ENCODE measurements at places on chromosomes 7 and 10.

GRCh38 chr7:20199015-20199737, 18.0 kb downstream of the MACC1 start:
- peak; percentile 68 for DNase-seq

- peak; percentile 82 for DNase-seq
Measured at GRCh38 chr10:78954689-78955088, 114.1 kb upstream of the ZMIZ1 start.

- no peak for DNase-seq
Measured at GRCh38 chr10:49768731-49769130, 6.6 kb upstream of the OGDHL start.

GRCh38 chr7:147833557-147833956, 757.0 kb upstream of the C7orf33 start:
- DNase-seq: no peak

- no peak for DNase-seq
Measured at GRCh38 chr7:76129366-76129765, 72.3 kb upstream of the SRRM3 start.

DNA sequence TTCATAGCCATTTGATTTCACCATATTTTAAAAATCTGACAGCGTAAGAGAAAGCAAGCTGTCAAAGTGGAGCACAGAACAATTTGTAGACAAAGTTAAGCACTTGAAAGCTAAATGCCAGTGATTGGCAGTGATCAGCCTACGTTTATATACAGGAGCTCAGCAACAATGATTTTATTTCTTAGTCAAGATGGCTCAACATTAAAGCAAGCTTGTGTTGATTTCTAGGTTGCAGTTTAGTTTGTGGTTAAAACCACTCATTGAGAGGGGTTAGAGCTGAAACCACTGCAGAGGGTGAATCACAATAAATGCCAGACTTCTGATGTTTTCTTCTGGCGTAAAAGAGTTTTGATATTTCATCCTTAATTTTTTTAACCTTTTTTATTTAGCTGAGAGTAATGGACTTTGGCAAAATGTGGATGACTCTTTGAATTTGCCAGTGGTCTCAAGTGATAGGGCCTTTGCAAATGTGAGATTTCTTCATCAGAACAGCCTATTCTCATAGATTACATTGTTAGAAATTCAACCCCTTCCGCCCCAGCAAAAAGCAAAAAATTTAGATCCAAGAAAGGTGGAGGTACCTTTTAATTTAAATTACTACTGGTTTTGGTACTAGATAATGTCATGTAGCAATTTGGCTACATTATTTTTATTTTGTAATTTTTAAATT, 73.8 kb downstream of the SHOC2 start:
- peak; percentile 89 for DNase-seq

GRCh38 chr10:47009215-47009838, 98.1 kb downstream of the PTPN20 start:
- no peak for DNase-seq

- DNase-seq: no peak
Measured at GRCh38 chr7:69691734-69692133, 93.5 kb downstream of the AUTS2 start.

GRCh38 chr10:49362596-49363260, 33.2 kb downstream of the DRGX start:
- DNase-seq: no peak

DNA sequence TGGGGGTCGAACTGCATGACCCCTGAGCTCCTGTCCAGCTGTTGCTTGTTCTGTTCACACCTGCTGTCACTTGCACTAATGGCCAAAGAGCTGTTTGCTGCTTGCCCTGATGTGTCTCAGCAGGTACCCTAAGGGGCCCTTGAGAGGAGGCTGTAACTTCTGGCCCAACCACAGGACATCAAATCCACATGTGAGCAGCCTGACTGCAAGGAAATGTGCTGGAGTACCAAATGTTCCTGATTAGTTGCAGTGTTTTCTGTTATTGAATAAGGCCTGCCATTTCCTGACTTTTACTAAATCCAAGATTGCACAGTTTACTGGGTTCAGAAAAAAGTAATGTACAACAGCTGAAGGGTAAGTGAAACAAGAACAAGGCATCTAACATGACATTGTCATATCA, 91.7 kb upstream of the IL6 start:
- no peak for DNase-seq

DNA sequence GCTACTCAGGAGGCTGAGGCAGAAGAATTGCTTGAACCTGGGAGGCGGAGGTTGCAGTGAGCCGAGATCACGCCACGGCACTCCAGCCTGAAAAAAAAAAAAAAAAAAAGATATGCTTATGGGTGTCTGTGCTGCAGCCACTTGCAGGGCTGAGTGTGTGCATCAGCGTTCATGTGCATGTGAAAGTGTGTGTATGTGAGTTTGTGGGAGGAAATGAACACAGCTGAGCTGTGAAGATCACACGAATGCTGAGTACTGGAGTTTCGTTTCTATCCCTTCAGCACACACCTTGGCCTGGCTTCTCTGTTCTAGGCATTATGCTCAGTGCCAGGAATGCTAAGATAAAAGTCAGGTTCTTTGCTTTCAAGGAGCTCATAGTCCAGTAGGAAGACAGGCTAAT, 12.0 kb upstream of the SVOPL start:
- DNase-seq: no peak

DNA sequence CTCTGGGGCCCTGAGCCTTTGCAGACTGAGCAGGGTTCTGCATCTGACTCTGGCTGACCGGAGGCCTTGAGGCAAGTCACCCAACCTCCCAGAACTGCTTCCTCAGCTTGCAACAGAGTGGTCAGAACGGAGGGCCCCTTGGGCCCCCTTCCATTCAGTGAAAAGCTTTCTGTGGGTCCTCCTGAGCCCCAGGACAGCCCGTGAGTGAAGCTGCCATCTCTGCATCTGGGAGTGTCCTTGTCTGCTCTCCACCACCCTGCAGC, 224.7 kb downstream of the DNAJB6 start:
- no peak for DNase-seq

DNA sequence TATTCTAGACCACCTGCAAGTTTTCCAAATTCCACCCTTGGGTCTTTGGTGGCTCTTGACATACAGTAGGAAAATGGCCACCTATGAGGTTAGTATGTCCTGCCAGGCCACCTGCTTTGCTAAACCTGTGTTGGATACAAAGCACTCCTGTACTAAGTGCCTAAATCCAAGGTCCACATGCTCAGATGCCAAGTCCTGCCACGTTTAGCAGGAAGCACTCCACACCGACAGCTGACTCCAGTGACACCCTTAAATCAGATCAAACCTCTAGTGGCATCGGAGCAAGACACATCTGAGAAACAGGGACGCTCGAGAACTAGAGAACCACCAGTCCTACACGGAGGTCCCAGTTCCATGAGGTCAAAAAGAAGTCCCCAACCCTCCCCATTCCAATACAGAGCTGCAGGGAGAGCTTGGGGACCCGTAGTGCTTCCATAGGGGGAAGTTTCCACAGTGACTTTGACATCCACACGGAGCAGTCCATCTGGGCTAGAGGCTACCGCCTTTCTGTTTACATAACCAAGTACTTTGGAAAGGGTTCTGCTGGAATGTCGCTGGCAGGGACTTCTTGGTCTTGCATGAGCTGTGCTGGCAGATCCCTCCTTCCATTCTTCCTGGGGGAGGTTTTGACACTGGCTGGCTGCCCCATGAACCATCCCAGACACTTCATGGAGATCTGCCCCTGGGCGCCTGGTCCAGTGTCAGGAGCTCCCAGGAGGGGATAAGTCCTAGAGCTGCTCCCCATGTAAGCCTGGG, 290.6 kb downstream of the PRPF18 start:
- no peak for DNase-seq

DNA sequence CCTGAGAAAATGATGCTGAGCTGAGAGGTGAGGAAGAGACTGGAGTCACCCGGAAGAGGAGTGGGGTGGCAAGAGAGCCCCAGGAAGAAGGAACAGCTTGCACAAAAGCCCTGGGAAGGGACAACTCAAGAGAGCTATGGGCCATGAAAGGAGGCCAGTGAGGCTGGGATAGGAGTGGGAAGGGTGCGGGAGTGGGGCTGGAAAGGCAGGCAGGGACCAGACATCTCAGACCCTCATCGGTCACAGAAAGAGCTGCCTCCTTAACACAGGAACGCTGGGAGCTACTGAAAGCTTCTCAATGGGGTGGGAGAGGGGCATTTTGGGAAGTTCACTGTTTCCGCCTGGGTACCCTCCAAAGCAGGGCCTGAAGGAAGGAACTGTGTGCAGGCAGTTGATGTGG, 122.0 kb upstream of the UNC5B start:
- no peak for DNase-seq

DNA sequence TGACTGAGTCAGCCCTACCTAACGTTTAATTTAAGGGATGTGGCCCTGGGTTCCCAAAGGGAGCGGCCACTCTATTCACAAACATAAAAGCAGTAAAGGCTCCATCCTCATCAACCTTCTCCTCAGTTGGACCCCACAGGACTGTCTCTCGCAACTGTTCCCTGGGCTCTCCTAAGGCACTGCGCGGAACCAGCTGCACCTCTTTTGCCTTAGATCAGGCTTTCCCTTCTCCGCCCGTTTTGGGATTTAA, 689 bp upstream of the GTPBP4 start:
- DNase-seq: no peak

GRCh38 chr7:114857605-114858004, 64.3 kb upstream of the MDFIC start:
- peak; percentile 16 for DNase-seq

GRCh38 chr10:61845950-61846268, 55.6 kb upstream of the ARID5B start:
- no peak for DNase-seq

DNA sequence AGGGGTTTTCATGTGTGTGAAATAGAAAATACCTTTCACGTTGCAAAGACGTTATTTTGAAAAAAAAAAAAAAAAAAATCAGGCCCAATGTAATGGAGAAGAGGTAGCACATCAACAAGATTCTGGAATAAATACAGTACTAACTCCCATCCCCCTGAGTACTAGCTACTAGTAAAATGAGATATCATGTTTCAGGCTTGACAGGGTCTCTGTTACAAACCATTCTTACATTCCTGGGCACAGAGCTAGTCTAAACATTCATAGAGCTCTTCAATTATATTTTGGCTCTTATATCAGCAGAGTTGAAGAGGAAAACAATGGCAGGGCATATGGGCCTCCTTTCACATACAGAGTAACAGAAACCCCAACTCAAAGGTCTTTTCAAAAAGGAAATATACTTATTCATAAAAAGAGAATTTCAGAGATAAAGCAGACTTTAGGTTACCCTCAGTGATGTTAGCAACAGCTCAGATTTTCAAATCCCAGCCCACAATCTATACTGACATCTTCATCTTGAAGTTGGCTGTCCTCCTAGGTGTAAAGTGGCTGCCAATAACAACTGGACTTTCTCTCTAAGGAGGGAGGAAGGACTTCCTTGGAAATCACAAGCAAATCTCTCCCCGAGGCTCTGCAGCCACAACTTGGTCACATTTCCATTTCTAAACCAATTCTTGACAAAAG, 18.6 kb downstream of the C7orf33 start:
- no peak for DNase-seq

GRCh38 chr10:74640134-74640921, 186.1 kb upstream of the KAT6B start:
- peak; percentile 8 for DNase-seq

GRCh38 chr7:92436612-92437445, 10.5 kb upstream of the GATAD1 start:
- DNase-seq: no peak

- no peak for DNase-seq
Measured at GRCh38 chr10:36738738-36739431, 386.5 kb upstream of the ANKRD30A start.

GRCh38 chr10:92849234-92849525, 860 bp downstream of the EXOC6 start:
- no peak for DNase-seq

DNA sequence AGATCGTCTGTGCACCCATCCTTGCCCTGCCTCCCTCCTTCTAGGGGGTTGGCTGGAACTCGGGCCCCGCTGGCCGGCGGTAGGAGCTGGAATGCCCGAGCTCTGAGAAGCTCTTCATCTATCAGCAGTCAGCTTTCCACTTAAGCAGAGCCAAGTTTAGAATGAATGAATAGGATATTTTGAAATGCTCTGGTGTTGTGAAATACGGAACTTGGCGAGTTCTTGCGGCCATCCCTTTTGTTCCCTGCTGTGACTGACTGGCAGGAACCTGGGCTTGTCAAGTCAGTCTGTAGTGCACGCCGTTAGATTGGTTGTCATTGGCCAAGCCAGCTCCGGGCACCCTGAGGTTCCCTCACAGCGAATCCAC, 33.3 kb downstream of the FOXK1 start:
- DNase-seq: peak; percentile 38

DNA sequence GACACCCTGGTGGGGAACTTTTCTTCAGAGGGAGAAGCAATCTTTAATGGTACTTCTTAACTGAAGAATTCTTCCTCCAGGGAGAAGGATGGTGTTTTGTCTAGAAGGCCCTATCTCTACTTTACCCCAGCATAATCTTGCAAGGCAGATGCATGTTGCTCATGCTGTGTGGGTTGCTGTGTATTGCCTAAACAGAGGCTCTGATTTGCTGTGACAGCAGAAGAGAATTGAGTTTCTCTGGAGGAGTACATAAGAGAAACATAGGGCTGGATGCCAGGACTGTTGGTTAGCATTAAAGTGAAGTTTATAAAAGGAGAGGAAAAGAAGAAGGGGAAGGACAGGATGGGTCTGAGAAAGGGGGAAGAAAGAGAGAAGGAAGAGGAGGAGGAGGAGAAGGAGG, 248.1 kb upstream of the HPS1 start:
- no peak for DNase-seq

DNA sequence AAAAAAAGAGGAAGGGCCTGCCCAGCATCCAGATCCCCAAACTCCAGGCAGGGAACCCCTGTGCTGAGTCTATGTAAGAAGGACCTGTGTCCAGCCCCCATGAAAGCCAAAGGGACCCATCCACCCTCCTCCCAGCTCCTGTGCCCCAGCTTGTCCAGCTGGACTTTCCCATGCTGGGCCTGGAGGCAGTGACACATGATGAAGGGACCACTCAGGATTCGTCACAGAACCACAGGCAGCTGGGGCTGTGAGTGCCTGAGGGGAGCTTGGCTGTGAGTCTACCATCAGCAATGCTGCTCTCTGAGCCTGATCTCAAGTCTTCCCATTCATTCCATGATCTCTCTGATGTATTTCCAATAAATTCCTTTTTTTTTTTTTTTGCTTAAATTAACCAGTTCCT, 36.2 kb upstream of the MNX1 start:
- peak; percentile 41 for DNase-seq

- no peak for DNase-seq
Measured at GRCh38 chr10:12921163-12921562, 80.3 kb downstream of the CCDC3 start.

DNA sequence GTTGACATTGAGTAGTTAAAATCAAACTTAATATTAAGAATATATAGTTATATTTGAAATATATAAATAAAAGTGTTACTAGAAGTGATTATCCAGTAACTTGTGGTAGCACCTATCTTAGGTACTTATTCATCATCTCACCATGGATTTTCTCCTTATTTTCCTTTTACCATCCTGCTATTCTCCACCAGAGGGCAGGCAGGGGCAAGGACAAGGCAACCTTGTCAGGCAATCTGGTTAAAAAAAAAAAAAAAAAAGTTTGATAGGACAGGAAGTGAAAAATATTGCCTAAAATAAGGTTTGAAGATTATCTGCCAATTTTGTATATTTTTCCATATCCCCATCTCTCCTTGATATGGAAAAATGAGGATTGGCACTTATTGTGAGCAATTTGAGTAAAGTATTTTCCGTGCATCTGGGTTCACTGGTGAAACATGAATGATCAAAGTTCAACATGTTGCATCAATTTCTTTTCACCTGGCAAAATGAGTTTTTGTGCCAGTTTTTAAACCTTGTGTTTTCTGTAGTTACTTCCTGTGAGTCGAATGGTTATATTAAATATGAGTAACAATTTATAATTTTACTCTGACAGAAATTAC, 256.7 kb downstream of the AGMO start:
- DNase-seq: peak; percentile 56
